ENCODE measurements at places on chromosomes 7 and 10.

GRCh38 chr7:33802600-33802999, 102.7 kb upstream of the BMPER start:
- DNase-seq = no peak

DNA sequence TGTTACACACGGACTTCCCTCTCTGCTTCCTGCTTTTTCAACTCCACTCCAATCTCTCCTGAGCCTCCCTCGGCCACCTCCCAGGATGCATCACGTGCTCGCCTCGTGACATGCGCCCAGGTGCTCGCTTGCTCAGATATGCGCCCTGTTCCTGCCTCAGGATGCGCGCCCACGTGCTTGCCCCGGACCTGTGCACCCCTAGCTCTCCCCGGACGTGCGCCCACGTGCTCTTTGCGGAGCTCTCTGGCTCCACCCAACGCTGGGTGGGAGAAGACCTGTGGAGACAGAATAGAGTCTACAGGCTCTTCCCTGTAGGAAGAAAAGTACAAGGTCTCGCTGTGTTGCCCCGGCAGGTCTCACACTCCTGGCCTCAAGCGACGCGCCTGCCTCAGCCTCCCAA, 23.1 kb downstream of the PARD3 start:
- DNase-seq = no peak

GRCh38 chr7:69903410-69903809, 305.1 kb downstream of the AUTS2 start:
- no peak for DNase-seq

DNA sequence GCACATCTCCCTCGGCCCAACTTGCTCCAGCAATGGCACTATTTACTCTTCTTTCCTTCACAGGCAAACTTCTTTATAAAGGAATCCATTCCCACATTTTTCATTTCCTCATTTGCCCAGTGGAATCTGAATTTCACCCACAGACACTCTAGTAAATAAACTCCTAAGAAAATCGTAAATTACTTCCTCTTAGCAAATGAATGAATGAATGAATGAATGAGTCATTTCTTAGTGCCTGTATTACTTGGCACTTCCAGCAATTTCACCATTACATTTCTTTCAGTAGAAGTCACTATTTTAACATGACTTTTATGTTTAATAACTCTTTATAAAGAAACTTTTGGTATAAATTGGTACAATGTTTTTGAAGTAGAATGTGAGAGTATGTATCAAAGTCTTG, 55.7 kb downstream of the DDC start:
- DNase-seq = no peak

DNA sequence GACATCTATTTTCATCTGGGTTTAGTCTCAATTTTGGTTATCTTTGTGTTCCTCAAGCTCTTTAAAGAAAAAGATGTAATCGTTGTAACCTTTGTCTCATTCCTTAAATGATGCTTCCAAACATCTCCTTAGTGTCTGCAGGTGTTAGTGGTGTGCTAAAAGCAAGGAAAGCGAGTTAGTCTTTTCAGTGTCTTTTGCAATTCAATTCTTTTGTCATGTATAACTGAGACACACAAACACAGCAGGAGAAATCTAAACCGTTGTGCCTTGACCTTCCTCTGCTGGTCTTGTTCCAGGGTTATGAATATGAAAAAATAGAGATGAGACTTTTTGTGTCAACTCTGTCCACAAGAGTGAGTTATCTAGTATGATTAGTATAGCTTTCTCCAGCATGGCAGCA, 40.7 kb downstream of the PIK3CG start:
- DNase-seq = no peak

DNA sequence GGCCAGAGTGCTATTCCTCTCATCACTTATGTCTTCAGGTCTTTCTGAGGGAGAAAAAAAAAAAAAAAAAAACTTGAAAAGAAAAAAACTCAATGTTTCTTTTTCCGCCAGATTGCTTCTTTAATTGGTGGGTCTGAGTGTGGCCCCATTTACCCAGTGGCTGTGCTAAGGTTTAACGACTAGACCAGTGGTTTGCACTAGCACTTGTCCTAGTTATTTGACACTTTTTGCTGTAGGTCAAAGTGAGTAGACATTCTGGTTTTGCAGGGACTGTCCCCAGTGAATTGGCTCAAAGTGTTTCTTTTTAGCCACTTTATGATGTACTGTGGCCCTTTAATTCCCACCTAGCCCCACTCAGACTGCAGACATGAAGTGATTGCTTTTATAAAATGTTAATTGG, 273.3 kb downstream of the PTEN start:
- no peak for DNase-seq

Data from KBM-7 (cell line).